Endothelial cell of umbilical vein (primary cell): ENCODE measurements at places on chromosomes 4 and X. TPM values are rescaled to one million over a fixed set of nuclear protein-coding genes. Genes with fewer than 3 reads are reported as not detected.

DNA sequence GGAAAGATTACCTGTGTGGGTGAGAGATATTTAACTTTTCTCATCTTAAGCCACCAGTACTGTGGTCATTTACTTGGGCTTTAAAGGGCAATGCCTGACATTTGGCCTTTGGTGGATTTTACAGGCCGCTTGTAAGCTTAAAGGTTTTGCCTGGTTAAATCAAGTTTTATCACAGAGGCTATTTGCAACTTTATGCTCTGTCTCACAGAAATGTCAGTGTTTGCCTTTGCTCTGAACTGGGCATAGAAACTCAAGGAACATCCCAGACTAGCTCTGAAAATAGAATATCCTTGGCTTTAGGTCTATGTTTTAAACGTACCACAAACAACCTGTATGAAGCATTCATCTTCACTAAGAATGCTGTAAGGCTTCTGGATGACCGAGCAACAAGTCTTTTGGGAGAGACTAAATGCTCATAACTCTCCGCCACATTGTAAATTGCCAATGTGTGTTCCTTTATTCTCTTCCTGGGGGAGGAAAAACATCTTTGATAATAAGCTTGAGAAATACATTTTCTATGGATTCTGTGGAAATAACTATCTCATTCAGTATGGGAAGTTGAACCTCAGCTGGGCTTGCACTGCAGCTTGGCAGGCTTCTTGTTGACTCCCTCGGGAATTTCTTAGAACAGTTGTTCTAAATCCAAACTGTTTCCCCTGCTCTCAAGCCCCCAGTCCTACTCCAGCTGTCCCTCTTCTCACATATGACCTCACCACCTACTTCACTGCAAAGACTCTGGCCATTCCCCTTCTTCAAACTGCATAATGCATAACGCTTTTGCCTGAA lies 105.8 kb upstream of the WDR44 start:
- H3K27ac ChIP-seq, result no peak overlapping the region
- peak; percentile 6 for DNase-seq
- H3K4me3 ChIP-seq, result no peak overlapping the region
- no peaks in the 10 kb centered on the region for H3K27me3 ChIP-seq

DNA sequence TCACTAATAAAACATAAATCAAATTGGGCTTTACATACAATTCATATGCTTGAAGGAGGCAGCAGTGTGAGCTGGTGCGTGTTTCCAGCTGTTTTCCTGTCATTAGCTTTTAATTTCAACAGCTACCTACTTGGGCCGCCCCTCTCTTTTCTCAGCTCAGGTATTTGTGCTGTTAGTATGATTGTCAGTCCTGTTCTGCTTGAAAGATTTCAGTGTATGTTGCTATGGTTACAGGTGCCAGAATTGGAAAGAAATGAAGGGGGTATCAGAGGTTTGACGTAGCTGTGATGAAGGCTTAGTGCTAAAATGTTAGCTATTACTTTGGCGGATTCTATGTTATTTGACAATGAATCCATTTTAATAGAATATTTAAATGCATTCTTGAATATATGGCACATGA lies 440.3 kb downstream of the ZIC3 start:
- no peaks in the 10 kb centered on the region for H3K27me3 ChIP-seq
- no peak overlapping the region for H3K27ac ChIP-seq
- no peaks in the 10 kb centered on the region for H3K4me1 ChIP-seq
- no peaks in the 10 kb centered on the region for H3K36me3 ChIP-seq

DNA sequence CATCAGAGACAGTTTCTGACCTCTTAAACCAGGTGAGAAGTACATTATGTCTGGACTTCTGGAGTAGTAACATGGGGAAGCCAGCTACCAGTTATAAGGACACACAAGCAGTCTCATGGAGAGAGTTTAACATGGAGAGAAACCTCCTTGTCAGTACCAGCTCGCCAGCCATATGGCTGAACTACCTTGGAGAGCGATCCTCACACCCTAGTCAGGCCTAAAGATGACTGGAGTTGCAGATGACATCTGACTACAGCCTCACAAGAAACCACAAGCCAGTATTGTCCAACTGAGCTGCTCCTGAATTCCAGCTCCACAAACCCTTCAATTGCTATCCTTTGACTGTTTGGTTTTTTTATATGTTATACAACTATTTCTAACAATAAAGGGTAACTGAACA lies 49.8 kb downstream of the PDHA2 start:
- H3K36me3 ChIP-seq, result no peaks in the 10 kb centered on the region
- no peak for DNase-seq
- H3K27me3 ChIP-seq, result no peaks in the 10 kb centered on the region
- H3K27ac ChIP-seq, result no peak overlapping the region
- no peak overlapping the region for H3K4me3 ChIP-seq
- no peaks in the 10 kb centered on the region for H3K4me1 ChIP-seq

The GLUD2 gene
- polyA plus RNA-seq, result 0.19 and 0.27 TPM in 2 replicates

DNA sequence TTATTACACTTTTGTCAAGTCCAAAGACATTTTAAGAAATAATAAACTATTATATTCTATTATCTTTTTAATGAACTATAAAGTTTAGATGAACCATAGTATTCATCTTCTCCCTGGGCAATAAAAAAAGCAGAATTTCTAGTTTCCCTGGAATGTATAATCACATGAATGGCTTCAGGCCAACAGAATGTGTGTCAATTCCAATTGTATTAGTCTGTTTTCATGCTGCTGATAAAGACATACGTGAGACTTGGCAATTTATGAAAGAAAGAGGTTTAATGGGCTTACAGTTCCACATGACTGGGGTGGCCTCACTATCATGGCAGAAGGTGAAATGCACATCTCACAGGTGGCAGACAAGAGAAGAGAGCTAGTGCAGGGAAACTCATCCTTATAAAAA lies 70.7 kb upstream of the ANXA10 start:
- no peak for DNase-seq
- no peak overlapping the region for H3K4me3 ChIP-seq
- no peaks in the 10 kb centered on the region for H3K27me3 ChIP-seq
- H3K36me3 ChIP-seq, result no peaks in the 10 kb centered on the region

- H3K27ac ChIP-seq, result no peak overlapping the region
- no peak for DNase-seq
- no peaks in the 10 kb centered on the region for H3K27me3 ChIP-seq
- no peak overlapping the region for H3K4me3 ChIP-seq
- H3K4me1 ChIP-seq, result no peaks in the 10 kb centered on the region
Measured at GRCh38 chr4:115688961-115689360, 575.5 kb upstream of the NDST4 start.

GRCh38 chr4:171602638-171603355 lies 210.4 kb upstream of the GALNTL6 start:
- H3K4me1 ChIP-seq, result no peaks in the 10 kb centered on the region
- H3K4me3 ChIP-seq, result no peak overlapping the region
- no peaks in the 10 kb centered on the region for H3K27me3 ChIP-seq
- no peak for DNase-seq
- no peak overlapping the region for H3K27ac ChIP-seq

DNA sequence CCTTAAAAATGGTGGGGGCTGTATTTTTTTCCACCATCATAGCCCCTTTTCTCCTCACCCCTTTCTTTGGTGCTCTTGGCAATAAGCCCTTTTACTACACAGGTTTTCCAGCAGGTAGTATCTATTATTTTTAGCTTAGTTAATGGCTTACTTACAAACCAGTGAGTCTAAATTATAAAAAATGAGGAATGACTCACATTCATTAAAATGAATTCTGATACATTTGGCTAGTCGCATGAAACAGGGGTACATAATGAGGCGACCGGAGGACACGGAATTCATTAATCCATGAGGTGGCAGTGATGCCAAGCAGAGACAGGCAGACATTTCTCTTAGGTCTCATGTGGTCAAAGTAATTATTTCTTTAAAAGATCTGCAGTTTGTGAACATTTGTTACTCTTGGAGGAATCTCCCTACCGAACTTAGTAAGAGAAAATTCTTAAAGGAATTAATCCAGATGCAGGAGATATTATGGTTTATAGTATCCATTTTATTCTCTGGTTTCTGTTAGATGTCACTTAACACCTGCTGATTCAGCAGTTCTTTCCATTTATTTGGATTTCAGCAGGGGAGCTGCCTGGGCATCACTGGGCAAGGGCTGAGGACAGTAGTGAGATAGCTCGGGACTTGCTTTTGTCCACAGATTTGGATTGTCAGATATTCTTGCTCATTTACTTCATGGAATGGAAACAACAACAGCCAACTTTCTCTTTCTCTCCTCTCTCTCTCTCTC lies 575.0 kb upstream of the NR3C2 start:
- no peak overlapping the region for H3K4me3 ChIP-seq
- H3K27ac ChIP-seq, result no peak overlapping the region
- no peak for DNase-seq
- no peaks in the 10 kb centered on the region for H3K4me1 ChIP-seq
- H3K27me3 ChIP-seq, result peaks cover 2% of the 10 kb centered on the region
- H3K36me3 ChIP-seq, result no peaks in the 10 kb centered on the region

- DNase-seq, result peak; percentile 51
- H3K27me3 ChIP-seq, result no peaks in the 10 kb centered on the region
- H3K4me1 ChIP-seq, result no peaks in the 10 kb centered on the region
- H3K4me3 ChIP-seq, result peak overlapping the region; percentile 87
Measured at GRCh38 chrX:101658661-101659491, 774 bp downstream of the ARMCX2 start.

The TLL1 gene
- 0.25 and 0.41 TPM in 2 replicates for polyA plus RNA-seq

GRCh38 chrX:102995316-102995715 lies 58.2 kb downstream of the RAB40AL start:
- H3K36me3 ChIP-seq, result no peaks in the 10 kb centered on the region
- H3K4me1 ChIP-seq, result no peaks in the 10 kb centered on the region
- no peak overlapping the region for H3K4me3 ChIP-seq

DNA sequence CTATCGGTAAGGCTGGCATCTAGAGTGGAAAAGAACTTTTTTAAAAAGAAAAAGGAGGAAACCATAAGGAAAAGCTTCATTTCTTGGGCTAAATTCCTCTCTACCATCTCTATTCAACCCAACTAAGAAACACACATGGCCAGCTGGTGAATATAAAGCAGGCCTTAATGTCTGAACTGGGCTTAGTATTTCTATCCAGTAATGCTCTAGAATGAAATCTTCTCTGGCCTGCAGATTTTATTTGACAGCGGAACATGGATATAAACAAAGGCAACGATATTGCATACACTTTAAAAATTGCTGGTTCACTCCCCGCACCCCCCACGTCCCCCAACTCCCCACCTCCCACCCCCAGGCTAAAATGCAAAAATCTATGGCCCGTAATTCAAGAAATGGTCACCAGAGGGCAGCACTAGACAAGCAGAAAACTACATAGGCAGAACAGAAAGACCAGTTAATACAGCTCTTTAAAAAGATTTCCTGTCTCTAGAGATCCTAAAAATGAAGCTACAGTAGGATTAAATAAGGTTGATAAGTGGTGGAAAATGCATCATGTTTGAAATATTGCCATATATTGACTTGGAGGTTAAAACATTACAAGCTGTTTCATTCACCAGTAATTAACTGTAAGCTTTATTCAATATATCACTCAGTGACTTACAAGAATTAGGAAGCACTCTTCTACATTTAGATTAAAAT lies 155.2 kb upstream of the GALNT7 start:
- H3K27me3 ChIP-seq, result no peaks in the 10 kb centered on the region
- no peaks in the 10 kb centered on the region for H3K36me3 ChIP-seq
- H3K4me1 ChIP-seq, result peaks cover 12% of the 10 kb centered on the region
- peak overlapping the region; percentile 52 for H3K27ac ChIP-seq
- H3K4me3 ChIP-seq, result no peak overlapping the region

The MAGEB3 gene
- not detected in 2 replicates for polyA plus RNA-seq
